NCI-H774 (cell line): ENCODE measurements at places on chromosomes 4 and X.

DNA sequence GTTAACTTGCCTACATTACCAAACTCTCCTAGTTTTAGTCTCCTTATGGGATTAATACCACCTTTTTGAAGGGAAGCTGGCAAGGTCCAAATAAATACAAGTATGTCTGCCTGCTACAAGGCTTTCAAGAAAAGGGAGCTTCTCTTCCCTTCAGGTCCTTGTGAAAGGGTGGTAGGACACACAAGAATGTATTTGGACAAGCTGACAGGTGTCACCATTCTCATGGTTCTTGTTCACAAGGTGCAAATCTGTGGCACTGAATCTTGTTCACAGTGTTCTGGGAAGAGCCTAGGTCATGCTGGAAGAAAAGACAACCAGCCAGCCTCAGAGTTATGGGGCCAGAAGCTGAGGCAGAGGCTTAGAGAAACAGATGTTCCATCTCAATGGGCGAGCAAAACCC, 41.9 kb downstream of the GPC3 start:
- no peak for DNase-seq

DNA sequence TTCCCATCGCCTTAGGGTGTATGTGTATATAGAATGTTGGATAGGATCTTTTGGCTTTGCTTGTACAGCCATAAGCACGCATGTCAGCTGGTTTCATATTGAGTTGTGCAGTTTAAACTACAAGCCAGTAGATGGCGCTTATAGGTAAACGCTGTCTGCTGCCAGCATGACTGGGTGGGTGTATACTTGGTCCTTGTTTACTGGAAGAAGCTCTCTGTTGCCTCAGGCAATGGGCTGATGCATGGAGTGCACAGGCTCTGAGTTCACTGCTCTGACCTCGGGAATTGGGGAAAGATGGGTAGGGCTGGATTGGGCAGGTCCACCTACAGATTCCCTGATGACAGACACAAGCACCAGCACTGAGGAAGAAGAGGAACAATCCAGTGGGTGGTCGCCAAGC, 831.5 kb downstream of the STIM2 start:
- DNase-seq = no peak

DNA sequence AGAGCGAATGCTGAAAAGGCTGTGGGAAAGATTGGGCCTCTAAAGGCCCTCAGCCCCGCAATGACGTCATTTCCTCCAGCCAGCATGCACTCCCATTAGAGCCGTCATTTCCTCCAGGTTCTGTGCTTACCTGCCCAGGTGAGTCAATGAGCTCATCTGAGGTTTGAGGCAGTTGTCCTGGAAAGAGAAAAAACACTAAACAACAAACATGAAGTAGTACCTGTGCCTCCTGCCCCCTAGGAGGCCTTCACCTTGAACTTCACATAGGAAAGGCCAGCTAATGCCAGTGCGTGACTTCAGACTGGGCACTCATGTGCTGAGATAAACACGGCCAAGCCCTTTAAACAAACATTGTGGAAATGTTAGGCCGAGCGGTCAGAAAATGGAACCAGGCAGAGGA, 55.9 kb downstream of the FHDC1 start:
- peak; percentile 8 for DNase-seq

GRCh38 chr4:171812665-171813525, at the start of gene GALNTL6:
GALNTL6 (plus strand) TSS chr4:171813404.
- no peak for DNase-seq

GRCh38 chr4:99468889-99469288, 33.7 kb upstream of the ADH7 start:
- DNase-seq = no peak

DNA sequence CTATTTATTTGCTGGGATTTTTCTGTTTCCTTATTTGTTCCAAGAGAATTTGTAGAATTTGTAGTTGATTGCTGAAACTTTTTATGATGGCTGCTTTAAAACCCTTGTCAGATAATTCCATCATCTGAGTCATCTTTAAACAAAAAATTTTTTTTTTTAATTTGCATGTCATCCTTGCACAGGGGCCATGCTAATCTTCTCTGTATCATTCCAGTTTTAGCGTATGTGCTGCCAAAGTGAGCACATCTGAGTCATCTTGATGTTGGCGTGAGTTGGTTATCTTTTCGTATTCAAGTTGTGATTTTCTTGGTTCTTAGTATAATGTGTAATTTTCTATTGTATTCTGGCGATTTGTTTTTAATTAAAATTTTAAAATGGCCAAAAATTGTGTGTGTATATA, 18.7 kb upstream of the ZNF157 start:
- DNase-seq = no peak

DNA sequence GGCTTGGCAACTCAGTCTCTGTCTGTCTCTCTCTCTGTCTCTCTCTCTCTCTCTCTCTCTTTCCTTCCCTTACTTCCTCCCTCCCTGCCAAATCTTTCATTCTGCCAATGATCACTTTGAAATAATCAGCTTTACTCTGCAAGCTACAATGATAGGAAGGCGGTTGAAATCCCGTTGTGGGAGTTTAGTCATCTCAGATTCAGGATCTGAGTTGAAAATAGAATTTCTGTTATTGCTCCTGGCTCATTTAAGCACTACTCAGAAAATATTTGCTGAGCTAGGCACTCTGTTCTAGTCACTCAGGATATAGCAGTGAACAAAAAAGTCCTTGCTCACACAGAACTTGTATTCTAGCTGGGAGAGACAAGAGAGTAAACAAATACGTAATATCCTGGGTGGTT, 56.3 kb upstream of the DCTD start:
- DNase-seq = no peak

DNA sequence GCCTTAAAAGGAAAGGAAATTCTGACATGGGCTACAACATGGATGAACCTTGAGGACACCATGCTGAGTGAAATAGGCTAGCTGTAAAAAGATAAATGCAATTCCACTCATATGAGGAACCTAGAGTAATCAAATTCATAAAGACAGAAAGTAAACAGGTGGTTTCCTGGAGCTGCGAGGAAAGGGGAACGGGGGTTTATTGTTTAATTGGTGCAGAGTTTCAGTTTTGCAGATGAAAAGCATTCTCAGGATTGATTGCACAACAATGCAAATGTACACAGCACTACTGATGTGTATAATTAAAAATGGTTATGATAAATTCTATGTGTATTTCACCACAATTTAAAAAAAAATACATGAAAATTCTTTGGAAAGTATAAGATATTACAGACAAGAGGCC, 24.0 kb downstream of the PLRG1 start:
- DNase-seq = no peak

GRCh38 chrX:10217198-10217597, 60.4 kb downstream of the CLCN4 start:
- DNase-seq = no peak

- no peak for DNase-seq
These were observed 461.5 kb downstream of the FSTL5 start for GRCh38 chr4:161702287-161702686.

DNA sequence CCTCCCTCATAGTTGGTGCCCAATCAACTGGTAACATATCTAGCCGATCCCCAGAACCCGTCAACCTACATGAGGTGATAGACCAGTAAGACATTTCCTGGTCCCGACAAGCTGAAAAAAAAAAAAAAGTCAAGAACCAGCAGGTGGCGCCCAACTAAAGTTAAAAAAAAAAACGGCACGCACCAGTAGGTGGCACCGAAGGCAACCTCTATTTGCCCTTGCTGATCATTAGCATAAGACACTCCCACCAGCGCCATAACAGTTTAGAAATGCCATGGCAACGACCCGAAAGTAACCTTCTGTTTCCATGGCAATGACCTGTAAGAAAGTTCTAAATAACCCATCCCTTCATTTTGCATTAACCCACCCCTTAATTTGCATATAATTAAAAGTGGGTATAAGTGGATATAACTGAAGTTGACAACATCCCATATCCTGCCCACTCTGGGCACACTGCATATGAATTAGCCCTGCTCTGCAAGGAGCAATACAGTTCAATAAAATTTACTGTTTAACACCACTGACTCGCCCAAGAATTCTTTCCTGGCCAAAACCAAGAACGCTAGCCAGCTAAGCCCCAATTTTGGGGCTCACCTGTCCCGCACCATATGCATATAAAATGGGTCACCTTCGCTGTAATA, 83.9 kb upstream of the SPANXB1 start:
- DNase-seq = no peak

DNA sequence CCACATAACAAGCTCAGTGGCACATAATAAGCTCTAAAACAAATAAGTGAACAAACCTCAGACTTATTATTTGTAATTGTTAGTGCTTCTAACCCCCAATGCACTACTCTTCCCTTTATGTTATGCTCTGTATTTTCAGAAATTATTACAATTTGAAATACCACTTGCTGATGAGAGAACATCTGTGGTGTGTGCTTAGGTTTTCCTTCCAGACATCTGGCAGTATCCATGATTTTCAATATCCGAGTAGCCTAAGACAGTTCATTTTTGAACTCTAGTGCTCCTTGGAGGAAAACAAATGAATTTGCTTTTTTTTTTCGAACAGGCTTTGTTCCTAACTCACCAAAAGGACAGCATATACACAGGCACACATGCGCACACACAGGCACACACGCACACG, 278.7 kb upstream of the CLNK start:
- no peak for DNase-seq

DNA sequence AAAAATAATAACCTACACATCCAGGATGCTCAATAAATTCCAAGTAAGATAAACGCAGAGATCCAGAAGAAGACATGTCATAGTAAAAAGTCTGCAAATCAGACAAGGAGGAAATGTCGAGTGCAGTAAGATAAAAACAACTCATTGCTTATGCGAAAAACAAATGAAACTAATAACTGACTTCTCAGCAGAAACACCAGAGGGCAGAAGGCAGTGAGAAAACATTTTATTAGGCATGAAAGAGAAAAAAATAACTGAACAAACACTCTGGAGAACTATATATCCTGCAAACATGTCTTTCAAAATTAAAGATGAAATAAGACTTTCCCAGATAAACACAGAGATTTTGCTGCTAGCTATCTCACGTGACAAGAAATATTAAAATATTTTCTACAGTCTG, 201.3 kb upstream of the CTSO start:
- DNase-seq = no peak

DNA sequence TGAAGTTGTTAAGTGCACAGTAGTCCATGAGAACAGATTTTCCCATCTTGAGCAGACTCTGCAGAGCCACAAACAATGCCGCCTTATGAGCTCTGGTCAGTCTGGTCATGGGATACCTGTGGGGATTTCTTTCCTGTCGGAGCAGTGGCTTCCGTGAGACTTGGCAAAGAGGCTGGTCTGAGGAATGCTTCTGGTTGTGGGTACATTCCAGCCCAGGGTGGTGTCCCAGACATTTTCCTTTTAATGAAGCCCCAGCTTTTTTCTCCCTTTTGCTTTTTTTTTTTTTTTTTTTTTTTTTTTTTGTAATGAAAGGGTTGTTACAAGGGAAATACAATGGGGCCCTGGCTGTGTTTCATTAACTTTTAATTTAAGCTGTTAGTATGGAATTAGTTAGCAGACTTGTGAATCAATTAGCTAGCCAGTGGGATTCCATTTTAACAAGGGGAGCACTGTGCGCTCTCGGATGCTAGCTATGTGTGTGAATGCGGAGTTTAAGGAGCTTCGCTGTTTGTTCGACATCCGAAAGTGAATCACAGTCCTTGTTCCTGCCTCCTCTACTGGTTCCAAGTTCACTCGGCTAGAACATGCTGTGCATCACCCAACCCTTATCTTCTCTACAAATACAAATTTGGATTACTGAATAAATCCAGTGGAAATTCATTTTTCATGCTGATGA, 225.1 kb downstream of the CBR4 start:
- no peak for DNase-seq

GRCh38 chrX:16834806-16835205, 35.4 kb downstream of the RBBP7 start:
- DNase-seq = no peak

DNA sequence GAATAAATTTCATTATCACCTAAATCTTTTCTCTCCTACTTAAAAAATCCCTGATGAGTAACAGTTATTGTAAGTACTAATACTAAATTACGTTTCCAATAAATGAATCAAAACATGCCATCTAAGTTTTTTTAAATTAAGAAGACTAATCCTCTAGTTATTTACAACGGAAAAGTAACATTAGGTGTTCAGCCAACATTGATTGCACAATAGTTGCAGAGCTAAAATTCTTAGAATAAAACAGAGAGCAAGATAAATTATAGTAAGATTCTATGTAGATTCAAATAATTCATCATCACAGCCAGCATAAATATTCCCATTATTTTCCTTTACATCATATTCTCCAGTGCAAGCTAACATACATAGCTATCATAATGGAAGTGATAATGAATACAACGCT, 139.2 kb downstream of the HDX start:
- DNase-seq = no peak

DNA sequence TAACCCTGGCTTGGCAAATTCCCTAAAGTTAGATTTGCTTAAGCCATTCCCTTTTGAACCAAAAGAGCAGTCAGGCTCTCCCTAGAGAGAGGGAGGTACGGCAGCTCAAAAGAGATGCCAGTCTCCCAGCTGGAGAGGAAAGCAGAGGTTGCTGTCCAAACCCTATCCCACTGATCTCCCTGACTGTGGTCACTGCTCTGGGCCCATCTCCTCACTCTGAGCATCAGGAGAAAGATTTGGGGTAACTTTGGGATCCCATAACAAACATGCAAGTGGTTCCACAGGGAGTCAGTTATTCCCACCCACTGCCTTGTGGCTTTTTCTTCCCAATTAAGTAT, 17.1 kb downstream of the ACSL1 start:
- DNase-seq = no peak

DNA sequence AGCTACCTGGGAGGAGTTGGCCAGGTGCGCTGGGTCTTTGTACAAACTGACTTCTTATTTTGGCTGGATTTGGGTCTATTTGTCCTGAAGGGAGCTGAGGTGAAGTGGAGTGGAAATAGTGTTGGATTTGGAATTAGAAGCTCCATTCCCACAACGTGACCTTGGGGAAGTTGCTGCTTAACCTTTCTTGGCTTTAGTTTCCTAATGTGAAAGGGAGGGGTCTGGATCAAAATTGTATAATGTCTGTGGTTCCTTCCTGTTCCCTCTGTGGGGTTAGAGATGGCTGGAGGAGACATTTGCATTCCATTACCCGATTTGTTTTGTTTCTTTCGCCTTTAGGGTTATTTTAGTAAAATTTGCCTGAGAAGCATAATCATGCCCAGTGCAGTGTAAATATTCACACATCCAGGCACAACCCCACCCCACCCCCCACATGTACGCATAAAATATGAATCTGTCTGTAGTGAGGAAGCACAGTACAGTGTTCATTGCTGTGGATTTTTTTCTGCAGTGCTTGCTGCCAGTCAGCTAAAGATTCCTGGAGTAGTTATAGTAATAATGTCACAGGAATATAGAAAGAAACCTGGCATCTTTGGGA, 21.5 kb downstream of the JADE1 start:
- DNase-seq = no peak

GRCh38 chr4:180423712-180424057, 1819.5 kb upstream of the TENM3 start:
- no peak for DNase-seq

DNA sequence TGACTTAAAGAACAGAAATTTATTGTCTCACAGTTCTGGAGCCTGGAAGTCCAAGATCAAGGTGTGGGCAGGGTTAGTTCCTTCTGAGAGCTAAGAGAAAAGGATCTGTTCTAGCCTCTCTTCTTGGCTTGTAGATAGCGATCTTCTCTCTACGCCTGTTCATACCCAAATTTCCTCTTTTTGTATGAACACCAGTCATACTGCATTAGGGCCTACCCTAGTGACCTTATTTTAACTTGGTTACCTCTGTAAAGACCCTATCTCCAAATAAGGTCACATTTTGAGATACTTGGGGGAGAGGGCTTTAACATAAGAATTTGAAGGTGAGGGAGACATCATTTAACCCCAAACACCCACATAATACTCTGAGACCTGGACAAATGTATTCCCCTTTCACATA, 55.6 kb upstream of the SPP1 start:
- no peak for DNase-seq
